ENCODE measurements at places on chromosomes 2 and 18.
A peak's percentile ranks its signal among the peaks of the same experiment; 100 is the strongest.

- DNase-seq = peak; percentile 51
Measured at GRCh38 chr2:67399831-67400489, 2.8 kb downstream of the ETAA1 start.

GRCh38 chr2:95380731-95381130 is 21.8 kb upstream of the FAHD2A start:
- no peak for DNase-seq

GRCh38 chr18:80252136-80252535 is 4.8 kb upstream of the PARD6G start:
- DNase-seq = no peak

DNA sequence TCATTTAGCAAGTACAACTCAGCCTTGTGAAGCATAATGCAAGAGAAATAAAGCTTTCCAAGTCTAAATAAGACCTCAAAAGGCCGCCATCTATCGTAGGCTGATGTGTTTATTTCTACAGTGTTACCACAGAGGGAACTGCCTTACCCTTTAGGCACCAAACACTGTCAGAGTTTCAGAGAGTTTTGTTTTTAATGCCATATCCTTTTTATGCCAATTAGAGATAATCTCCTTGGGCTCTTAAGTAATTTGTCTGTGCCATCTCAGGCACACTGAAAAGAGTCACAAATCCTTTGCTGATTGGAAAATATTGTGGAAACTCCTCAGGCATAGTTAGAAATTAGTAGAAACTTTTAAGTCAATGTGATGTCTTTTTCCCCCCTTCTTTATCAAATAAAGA is 797.1 kb downstream of the SLC4A3 start:
- no peak for DNase-seq

- no peak for DNase-seq
Measured at GRCh38 chr2:105880637-105881036, 135.9 kb downstream of the NCK2 start.

GRCh38 chr2:196489371-196489770 is 150.1 kb upstream of the CCDC150 start:
- no peak for DNase-seq

GRCh38 chr2:17758118-17758517 is 4.2 kb downstream of the GEN1 start:
- no peak for DNase-seq

DNA sequence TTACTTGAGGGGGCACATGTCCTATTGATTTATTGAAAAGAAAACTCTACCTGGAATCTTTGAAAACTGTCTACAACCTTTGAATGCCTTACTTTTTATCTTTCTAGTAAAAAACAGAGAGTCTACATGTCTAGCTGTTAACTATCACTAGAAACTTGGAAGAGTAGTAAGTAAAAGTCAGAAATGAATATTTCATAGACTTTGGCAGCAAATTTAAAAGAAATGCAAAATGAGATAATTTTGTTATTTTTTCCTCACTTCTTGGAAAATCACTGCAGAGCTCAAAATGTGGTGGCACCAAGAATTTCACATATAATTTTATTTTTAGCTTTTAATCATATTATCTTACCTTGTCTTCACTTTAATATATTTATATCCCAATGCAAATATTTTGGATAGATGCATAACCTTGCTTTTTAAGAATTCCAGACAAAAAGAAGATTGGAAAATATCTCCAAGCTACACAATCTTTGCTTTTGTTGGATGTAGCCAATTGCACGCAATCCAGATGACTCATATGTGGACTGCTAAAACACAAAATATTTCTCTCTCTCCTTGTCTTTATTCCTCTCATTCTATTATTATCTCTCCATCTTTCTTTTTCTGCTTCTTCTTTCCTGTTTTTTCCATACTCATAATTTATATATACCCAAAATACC is 92.2 kb upstream of the DSEL start:
- no peak for DNase-seq

- DNase-seq = peak; percentile 37
Measured at GRCh38 chr18:63253428-63254372, 65.9 kb downstream of the BCL2 start.

- DNase-seq = no peak
Measured at GRCh38 chr2:186533717-186534116, 47.7 kb downstream of the ZC3H15 start.

DNA sequence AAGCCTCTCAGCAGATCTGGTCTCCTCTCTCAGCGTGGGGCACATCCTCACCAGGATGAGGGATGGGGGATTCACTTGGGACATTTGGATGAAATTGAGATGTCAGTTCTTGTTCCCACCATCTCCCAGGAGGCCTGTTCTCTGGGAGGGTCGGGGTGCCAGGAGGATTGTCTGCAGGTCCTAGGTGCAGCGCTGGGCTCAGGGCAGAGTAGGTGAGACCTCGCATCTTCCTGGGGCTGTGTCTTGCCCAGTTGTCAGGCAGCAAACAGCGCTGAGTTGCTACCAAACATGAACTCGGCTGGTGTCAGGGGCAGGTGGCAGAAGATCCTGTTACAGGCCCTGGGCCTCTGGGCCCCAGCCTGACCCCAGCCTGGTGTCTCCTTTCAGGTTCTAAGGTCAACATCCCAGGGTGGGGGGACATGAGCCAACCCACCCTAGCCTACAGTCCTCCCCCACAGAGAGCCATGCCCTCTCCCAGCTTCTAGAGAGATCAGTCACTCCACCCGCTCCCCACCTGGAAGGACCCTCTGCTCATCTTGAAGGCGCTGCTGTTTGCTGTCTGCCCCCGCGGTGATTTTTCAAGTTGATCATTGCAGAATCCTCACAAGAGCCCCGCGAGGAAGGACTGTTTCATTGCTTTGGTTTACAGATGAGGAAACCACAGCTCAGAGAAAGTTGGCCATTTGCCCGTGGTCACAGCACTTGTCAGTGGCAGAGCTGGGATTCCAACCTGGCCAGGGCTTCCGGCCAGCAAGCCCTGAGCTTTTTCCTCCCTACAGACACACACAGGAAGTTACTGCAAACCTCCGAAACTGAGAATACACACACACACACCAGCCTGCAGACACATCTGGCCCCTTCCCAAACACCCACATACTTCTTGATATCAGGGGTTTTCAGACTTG is 83.9 kb downstream of the STPG4 start:
- DNase-seq = no peak

- DNase-seq = no peak
Measured at GRCh38 chr2:2764001-2764355, 432.9 kb upstream of the MYT1L start.

DNA sequence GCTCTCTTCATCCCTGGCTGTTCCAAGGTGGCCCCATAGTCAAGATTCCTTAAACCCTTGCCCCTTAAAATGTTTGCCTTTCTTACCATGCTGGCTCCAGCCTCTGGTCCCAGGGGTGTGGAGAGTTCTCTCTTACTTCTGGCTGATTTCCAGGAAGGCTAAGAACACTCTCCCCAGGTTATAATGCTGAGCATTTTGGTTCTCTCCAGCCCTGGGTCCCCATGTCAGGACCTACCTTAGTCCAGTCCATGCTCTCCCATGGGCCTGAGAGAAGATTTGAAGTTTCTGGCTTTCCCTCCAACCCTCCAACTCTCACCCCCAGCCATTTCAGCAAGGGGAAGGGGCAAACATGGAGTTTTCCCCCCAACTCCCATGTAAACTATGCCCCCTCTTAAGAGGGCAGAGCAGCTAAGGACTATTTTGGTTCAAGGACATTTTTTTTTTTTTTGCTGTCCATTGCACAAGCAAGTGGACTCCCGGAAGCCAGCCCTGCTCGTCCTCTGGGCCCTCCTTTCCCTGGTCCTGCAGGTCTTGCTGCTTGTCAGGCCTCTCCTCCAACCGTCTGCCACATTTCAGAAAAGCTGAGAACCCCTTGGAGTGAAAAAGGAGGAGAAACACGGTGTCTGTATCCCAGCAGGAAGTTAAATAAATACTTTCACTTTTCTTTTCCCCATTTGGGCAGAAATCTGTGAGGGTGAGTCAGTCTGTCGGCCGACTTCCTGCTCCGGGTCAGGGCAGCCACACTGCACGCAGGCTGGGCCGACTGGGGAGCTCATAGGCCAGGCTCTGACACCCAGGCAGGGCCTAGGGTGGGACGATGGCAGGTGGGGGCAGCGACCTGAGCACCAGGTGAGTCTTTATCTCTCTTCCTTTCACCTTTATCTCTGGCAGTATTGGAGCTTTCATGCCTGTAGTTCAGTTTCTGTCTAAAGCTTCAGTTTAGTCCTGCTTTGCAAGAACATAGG is at the start of gene SP140L:
SP140L (plus strand) TSS at position 741 of the 965 bp plus-strand sequence; CDS start at position 818, 77 bp downstream.
- DNase-seq = peak; percentile 72

DNA sequence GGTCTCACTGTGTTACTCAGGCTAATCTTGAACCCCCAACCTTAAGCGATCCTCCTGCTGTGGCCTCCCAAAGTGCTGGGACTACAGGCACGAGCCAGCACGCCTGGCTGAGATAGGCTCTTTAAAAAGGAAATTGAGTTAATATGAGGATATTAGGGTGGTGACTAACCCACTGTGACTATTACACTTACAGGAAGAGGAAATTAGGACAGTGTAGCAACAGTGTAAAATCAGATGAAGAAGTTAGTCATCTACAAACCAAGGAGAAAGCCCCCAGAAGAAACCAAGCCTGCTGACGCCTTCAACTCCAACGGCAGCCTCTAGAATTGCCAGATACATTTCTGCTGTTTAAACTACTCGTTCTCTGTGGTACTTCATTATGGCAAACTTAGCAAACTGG is 711.9 kb downstream of the SUCLG1 start:
- no peak for DNase-seq

DNA sequence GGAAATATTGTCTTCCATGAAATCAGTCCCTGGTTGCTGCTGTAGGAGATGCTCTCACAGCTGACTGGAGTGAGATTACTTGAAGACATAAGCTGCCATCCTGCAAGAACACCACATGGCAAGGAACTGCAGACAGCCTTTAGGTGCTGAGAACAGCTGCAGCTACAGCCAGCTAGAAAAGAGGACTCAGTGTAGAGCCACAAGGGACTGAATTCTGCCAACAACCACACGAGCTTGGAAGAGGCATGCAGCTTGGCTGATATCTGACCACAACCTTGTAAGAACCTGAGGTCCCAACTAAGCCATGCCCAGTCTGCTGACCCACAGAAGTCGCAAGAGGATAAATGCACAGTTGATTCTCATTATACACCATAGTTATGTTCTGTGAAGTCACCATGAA is 181.8 kb upstream of the ARL4C start:
- no peak for DNase-seq

- no peak for DNase-seq
Measured at GRCh38 chr18:79394534-79395307, 1.0 kb upstream of the NFATC1 start.

- DNase-seq = no peak
Measured at GRCh38 chr2:118312969-118313756, 224.9 kb downstream of the INSIG2 start.

DNA sequence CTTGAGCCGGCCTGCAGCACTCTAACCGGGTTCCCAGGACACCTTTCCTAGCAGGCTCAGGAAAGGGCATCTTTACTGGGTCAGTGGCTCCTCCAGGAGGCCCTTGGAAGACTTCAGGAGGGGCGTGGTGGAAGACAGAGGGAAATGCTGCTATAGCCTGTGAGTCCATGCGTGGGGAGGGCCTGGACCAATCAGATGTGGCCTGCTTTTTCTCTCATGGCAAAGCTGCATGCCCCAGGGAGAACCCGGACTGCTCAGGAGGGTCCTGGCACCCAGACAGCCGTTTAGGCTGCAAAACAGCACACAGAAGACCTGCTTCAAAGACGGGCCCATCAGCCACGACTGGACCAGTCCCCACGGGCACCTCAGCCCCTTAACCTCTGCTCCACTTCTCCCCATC is 84.4 kb downstream of the EIPR1 start:
- no peak for DNase-seq

- peak; percentile 46 for DNase-seq
Measured at GRCh38 chr2:182666674-182667314, 49.3 kb upstream of the DNAJC10 start.

- DNase-seq = no peak
Measured at GRCh38 chr2:222976521-222977061, 75.4 kb upstream of the KCNE4 start.

- no peak for DNase-seq
Measured at GRCh38 chr2:20113986-20114938, 62.8 kb upstream of the LAPTM4A start.

DNA sequence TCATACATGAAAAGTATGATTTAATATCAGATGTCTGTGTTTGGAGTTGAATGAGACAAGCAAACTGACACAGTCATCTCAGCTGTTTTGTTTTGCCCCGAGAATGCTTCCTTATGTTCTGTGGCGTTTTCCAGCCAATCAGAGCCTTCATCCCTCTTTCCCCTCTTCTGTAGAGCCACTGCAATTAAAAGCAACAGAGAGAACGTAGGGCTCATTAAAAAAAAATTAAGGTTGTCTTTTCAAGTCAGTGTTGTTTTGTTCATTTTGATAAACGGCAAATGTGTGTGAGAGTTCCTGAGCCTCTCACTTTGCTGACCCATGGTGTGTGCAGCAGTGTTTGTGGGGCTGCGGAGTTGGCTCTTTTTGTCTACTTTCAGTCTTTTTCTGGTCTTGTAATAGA is 216.0 kb downstream of the FHOD3 start:
- DNase-seq = no peak

- DNase-seq = no peak
Measured at GRCh38 chr2:213544940-213545339, 260.7 kb downstream of the SPAG16 start.

DNA sequence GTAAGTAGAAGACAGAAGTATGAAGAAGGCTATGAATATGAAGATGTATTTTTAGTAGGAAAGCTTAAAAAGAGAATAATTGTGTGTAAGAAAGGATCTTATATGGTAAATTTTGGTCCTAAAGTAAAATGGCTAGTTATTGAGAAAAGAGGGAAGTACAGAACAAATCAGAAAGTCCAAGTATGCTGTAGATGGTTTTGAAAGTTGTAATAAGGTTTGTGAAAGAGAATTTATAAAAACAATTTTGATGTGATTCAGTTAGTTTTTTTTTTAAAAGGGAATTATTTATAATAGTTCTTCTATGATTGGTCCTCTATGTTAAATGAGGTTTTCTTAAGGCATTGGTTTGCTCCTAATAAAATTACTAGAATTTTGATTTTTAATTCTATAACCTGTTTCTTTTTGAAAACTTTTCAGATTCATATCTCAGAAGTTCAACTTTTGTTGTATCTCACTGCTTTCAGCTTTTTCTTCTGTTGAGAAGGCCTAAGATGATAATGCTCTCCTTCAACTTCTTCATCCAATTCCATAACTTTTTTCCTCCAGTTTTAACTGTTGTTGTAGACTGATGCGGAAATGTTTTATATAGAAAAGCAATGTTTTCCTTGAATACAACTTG is 322.7 kb downstream of the NOL4 start:
- no peak for DNase-seq

DNA sequence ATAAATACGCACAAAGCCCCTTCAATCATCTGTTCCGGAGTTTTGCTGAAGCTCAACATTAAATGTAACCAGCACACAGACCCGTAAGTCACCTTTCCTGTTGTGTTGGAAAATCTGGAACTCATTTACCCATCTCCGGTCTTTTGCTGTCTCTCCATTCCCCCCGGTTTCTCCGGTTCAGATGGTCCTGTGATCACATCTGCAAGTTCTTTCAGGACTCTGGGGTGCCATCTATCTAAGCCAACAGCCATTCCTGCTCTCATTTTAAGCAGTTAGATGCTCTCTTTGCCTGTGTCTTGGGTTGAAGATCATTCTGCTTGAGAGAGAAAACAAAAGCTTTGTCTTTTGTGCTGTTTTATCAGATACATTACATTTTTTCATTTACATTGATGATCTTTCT is 91.7 kb upstream of the TGIF1 start:
- DNase-seq = no peak
